ENCODE measurements at places on chromosomes 7 and 10.

DNA sequence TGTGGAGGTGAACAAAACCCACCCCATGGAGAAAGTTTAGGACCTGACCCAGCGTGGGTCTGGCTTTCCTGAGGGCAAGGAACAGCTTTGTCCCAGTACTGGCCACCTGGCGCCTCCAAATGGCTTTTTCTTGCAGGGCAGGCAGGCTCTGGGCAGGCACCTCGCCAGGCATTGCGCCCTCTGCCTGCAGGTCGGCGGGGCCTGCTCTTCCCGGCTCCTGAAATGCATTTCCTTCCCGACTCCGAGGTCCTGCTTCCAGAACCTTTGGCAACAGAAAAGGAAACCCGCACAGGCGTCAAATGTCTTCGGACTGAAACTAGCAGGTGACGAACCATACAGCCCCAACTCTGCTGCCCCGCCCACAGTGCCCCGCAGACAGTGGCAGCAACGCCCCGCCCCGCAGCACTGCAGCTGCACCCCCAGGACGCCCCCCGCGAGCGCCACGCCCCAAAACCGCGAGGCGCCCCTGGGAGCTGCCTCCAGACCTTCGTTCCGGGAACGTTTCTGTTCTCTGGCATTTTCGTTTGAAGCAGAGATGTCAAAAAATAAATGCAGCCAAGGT, 65.5 kb downstream of the C10orf143 start:
- DNase-seq, result no peak

GRCh38 chr10:62021128-62021665, 119.7 kb downstream of the ARID5B start:
- DNase-seq, result no peak

GRCh38 chr10:99337311-99337811, 8.2 kb downstream of the CNNM1 start:
- no peak for DNase-seq

DNA sequence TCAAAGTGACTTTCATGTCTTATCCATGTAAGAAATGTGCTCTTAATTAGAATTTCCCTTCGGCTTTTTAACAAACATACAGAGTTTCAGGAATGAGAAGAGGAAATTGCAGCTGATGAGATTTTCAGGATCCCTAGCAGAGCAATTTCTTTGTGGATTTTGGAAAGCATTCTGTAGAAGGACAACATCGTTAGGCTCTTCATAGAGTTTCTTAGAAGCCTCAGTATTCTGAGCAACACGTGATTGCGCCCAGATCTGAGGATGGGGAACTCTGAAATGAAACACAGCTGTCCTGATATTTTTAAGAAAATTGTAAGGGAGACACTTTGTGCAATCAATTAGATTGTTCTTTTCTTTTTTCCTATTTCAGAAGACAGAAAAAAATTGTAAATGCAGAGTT, 85.8 kb downstream of the LHFPL3 start:
- DNase-seq, result no peak

GRCh38 chr7:123230147-123230546, 30.4 kb upstream of the SLC13A1 start:
- no peak for DNase-seq

- DNase-seq, result no peak
These were observed 42.6 kb upstream of the DLG5 start for GRCh38 chr10:77969114-77969513.

DNA sequence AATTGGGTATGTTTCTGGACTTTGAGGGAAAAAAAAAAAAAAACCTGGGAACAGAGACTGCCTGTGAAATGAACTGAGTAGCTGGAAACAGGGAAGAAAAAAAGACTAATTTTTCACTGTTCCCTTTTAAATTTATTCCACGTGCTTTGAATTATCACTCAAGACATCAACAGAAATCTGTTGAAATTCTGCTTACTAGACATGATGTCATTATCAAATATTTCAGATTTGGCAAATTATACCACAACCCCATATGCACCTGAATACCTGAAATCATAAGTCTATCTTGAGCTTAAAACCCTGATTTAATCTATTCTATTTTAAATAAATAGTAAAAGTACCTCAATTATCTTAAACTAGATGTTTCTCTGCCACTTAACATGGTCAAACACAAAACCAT, 5.0 kb upstream of the REEP3 start:
- no peak for DNase-seq

DNA sequence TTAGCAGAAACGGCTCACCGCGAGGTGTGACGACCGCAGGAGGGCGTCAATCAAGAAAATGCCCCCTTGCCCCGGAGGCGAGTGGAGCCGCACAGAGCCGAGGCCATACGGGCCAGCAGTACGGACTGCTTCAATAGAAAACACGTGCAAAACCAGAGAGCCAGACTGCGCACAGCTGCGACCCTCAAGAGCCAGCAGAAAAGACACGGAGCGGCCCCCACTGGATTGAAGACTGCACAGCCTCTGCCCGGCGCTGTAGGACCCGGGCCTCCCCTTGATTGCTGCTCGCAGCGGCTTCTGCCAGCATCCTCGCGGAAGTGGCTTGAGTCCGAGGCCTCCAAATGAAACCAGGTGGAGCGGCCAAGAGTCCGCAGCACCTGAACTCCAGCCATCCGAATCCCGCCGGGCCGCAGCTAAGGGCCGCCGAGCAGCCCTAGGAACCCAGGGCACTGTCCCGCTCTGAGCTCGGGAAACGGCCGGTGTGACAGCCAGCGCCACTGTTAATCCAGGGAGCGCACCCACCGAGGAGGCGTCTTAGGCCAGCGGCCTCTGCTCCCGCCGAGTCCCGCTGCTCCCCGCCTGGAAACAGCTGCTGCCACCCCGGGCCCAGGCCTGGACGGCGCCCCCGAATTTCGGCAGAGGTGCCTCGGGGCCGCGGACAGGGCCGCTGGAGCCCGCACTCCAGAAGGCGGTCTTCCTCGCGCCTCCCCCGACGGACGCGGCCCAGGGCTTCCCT, 660 bp upstream of the HHEX start:
- DNase-seq, result no peak

DNA sequence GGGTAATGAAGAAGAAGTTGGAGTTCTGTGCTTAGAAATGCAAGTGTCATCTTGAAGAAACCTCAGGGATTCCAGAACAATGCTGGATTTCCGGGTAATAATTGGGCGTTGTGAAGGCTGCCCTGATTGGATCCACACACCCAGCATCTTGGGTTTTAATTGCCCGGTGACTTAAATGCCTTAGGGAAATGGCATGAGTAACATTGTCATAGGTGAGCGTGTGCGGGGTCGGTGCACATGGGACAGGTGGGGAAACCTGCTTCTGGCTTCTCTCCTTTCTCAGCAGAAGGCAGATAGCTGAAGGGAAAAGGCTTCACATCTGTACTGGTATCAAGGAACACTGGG, 15.2 kb upstream of the CAMK1D start:
- no peak for DNase-seq

- DNase-seq, result no peak
These were observed 28.2 kb downstream of the SEMA3C start for GRCh38 chr7:80890426-80891258.

GRCh38 chr7:42035210-42035609, 201.8 kb downstream of the GLI3 start:
- no peak for DNase-seq

DNA sequence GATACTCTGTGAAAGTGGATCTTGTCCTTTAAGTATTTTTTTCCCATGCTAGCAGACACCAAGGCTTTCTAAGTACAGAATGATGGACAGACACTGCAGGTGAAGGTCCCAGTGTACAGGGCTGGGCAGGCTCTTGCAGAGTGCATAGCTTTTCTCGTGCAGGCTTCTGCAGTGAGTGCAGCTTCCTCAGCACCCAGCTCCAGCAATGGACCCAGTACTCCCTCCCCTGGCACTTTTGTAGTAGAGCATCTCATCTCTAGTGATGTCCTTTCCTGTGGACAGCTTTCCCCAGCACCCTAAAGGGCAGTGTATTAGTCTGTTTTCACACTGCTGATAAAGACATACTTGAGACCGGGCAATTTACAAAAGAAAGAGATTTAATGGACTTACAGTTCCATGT, 104.3 kb downstream of the CUL2 start:
- no peak for DNase-seq

GRCh38 chr10:35546824-35547225, 58.3 kb upstream of the GJD4 start:
- DNase-seq, result no peak

DNA sequence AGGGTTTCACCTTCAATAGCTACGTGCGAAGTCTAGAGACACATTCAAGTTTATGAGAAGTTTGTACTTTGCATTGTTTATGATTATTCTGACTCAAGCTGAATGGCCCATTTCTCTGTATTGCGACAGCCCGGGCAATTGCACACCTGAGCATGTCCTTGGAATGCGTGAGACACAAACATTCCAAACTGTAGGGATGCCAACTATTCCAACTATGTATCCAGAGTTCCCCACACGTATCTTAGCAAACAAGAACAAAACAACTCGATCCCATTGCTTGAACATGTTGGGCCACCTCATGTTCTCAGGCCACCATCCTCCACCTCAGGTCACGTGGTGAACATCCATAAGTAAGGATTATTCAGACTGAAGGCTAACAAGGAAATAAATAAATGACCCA, 51.4 kb upstream of the EGFR start:
- no peak for DNase-seq

- no peak for DNase-seq
These were observed 137.4 kb downstream of the GLI3 start for GRCh38 chr7:42099470-42100155.

- DNase-seq, result no peak
These were observed 102.6 kb upstream of the TBX20 start for GRCh38 chr7:35356495-35356894.

GRCh38 chr10:128630787-128631252, 504.6 kb upstream of the MKI67 start:
- no peak for DNase-seq

- DNase-seq, result no peak
These were observed 135.9 kb upstream of the CCDC6 start for GRCh38 chr10:60042262-60042661.

DNA sequence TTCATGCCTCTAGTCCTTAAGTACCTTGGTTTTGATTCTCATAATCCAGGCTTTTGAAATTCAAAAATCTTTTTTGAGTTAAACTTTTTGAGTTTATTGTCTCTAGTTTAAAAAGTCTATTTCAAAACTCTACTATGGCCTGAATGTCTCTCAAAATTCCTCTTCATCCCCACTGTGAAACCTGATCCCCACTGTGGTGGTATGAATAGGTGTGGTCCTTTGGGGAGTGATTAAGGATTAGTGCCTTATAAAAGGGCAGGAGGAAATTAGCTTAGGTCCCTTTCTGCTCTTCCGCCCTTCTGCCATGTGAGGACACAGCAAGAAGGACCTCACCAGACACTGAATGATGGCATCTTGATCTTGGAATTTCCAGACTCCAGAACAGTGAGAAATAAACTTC, 44.1 kb upstream of the JAZF1 start:
- DNase-seq, result no peak

DNA sequence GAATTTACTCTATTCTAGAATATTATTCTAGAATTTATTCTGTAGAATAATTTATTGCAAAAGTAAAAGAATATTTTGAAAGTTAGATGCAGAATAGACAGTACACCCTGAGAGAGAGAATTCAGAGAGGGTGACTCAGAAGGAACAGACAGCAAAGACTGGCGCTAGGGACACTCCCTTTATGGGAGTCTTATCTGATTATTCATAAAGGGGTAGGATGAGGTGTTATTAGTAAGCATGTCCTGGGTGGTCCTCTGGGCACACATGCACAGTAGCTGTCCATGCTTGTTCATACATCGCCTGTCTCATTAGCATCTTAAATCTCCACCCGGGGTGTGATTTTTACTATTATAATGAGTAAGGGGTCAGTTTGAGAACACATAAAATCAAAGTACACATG, 100.1 kb downstream of the XPNPEP1 start:
- no peak for DNase-seq

DNA sequence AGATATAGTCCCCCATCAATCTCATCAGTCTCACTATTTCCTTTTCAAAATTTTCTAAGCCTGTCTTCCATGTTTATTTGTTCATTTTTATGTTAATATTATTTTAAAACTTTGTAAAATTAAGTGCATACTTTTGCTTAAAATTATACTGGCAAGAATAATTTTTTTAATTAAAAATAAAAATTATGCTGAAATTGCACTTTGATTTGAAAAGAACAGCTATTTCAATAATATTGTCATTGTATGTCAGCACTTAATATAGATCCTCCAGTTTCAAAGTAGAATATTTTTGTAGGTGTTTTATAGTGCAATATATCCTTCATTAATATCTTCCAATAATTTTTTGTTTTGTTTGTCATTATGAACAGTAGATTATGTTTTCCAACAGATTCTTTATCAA, 99.0 kb upstream of the MAGI2 start:
- DNase-seq, result no peak

- DNase-seq, result no peak
These were observed 162.6 kb downstream of the ADAM12 start for GRCh38 chr10:126225672-126226008.

GRCh38 chr7:20417260-20417659, 86.6 kb downstream of the ITGB8 start:
- no peak for DNase-seq

- DNase-seq, result no peak
These were observed 30.1 kb downstream of the CAV1 start for GRCh38 chr7:116554911-116555310.

- DNase-seq, result no peak
These were observed 22.0 kb upstream of the ABCB4 start for GRCh38 chr7:87497482-87497881.

DNA sequence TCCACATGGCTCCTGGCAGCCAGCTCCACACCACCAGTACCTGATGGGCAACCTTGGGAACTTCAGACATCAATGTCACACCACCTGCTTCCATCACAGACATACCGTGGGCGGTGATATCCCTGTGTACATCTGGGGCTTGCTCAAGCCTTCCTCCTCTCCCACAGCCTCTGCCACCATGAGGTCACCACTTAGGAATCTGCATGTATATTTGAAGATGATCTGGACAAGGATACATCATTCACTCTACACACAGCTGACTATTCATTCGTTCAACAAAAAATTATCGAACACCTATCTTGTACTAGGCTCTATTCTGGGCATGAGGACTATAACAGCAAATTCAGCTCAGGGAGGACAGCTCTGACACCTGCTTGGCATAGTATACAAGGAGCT, 6.8 kb downstream of the DLG5 start:
- DNase-seq, result no peak

DNA sequence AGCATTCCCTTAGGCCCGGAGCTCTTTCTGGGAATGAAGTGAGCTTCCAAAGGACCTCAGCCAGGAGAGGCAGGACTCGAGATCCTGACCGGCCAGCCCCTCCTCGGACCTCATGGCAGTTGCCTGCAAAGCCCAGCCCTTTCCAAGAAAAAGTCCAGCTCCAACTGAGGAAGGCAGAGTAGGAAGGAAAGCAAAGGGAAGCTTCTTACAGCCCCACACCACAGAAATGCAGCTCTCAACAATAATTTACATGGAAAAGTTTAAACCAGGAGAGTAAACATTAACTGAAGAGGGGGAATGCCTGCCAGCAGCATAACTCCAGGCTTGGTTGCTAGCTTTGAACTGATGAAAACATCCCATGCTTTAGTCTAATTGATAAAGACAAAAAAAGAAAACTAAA, 153.9 kb upstream of the PFKP start:
- DNase-seq, result no peak

GRCh38 chr10:124993736-124994451, 52.0 kb downstream of the ZRANB1 start:
- no peak for DNase-seq
